Muscle of back (tissue), 13 donors: ENCODE measurements at places on chromosomes 12 and 14.
A peak's percentile ranks its signal among the peaks of the same experiment; 100 is the strongest.

GRCh38 chr12:42698213-42698612 lies 108.7 kb upstream of the PRICKLE1 start:
- DNase-seq, result no peak

DNA sequence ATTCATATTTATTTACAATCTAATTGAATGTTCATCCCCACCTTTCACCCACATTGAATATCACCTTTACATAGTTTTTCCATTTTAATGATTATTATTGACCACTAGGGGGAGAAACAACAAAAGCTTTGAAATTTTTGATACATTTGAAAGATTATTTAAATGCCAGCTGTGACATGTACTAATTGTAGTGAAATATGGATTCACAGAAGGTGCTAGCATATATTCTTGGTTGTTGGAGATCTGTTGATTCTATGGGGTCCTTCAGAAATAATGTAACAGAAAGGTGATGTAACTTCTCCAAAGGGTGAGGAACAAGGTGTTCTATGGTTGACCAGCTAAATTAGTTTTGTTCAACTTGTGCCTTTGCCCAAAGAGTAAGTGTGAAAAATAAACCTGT lies 22.4 kb upstream of the GPR33 start:
- DNase-seq, result peak; percentile 7

DNA sequence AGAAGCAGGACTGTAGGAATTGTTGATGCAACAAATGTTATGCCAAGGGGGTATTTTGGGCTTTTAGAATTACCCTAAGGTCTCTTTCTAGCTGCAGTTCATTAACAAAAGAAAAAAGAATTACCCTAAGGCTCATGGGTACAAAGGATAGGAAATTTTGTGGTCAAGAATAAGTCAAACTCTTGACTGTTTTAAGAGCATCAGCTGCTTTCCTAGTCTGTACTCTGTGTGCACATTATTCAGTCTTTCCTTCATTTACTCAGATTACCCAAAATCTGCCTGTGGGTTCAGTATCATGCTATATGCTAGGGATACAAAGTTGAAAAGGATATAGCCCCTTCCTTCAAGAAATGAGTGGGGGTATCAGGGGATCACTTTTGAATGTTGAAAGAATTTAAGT lies 36.5 kb upstream of the CCDC88C start:
- no peak for DNase-seq

GRCh38 chr12:46267825-46268582 lies 839 bp downstream of the SLC38A1 start:
- peak; percentile 34 for DNase-seq

GRCh38 chr12:10182354-10183049 lies 3.7 kb downstream of the TMEM52B start:
- peak; percentile 69 for DNase-seq

GRCh38 chr12:124045671-124046455 lies 72.8 kb downstream of the ZNF664 start:
- no peak for DNase-seq
